ENCODE measurements at places on chromosomes 2 and 18. TPM values are rescaled to one million over a fixed set of nuclear protein-coding genes. Genes with fewer than 3 reads are reported as not detected.

DNA sequence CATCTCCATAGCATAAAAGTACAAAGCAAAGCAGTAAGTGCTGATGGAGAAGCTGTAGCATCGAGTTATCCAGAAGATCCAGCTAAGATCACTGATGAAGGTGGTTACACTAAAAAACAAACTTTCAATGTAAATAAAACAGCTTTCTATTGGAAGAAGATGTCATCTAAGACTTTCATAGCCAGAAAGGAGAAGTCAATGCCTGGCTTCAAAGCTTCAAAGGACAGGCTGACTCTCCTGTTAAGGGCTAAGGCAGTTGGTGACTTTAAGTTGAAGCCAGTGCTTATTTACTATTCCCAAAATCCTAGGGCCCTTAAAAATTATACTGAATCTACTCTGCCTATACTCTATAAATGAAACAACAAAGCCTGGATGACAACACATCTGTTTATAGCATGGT, 44.0 kb downstream of the METTL8 start:
- H3K27ac ChIP-seq = no peak overlapping the region
- peaks cover 3% of the 10 kb centered on the region for H3K36me3 ChIP-seq
- no peak for DNase-seq
- no peak overlapping the region for H3K4me3 ChIP-seq
- H3K4me1 ChIP-seq = peaks cover 9% of the 10 kb centered on the region
- H3K27me3 ChIP-seq = no peaks in the 10 kb centered on the region

- no peaks in the 10 kb centered on the region for H3K36me3 ChIP-seq
- DNase-seq = no peak
- H3K4me1 ChIP-seq = no peaks in the 10 kb centered on the region
- no peak overlapping the region for H3K27ac ChIP-seq
- no peaks in the 10 kb centered on the region for H3K27me3 ChIP-seq
These were observed 184.1 kb upstream of the KYNU start for GRCh38 chr2:142693171-142693950.

- H3K4me1 ChIP-seq = no peaks in the 10 kb centered on the region
- H3K4me3 ChIP-seq = no peak overlapping the region
- no peak overlapping the region for H3K27ac ChIP-seq
- no peak for DNase-seq
These were observed 288.9 kb upstream of the ETAA1 start for GRCh38 chr2:67108231-67108630.

- H3K36me3 ChIP-seq = no peaks in the 10 kb centered on the region
- no peak for DNase-seq
- no peak overlapping the region for H3K4me3 ChIP-seq
- peaks cover 7% of the 10 kb centered on the region for H3K4me1 ChIP-seq
These were observed 2070.4 kb upstream of the CELF4 start for GRCh38 chr18:39635966-39636365.

- DNase-seq = no peak
- H3K4me1 ChIP-seq = no peaks in the 10 kb centered on the region
- no peak overlapping the region for H3K27ac ChIP-seq
These were observed 17.7 kb downstream of the SERPINB12 start for GRCh38 chr18:63559567-63560491.

- H3K4me1 ChIP-seq = peaks cover 3% of the 10 kb centered on the region
- no peak overlapping the region for H3K4me3 ChIP-seq
- no peaks in the 10 kb centered on the region for H3K27me3 ChIP-seq
- no peak for DNase-seq
These were observed 50.0 kb upstream of the TMEM178A start for GRCh38 chr2:39615675-39616074.

The MYO5B gene
- total RNA-seq = 9.3 TPM

The COL4A3 gene
- 0.64 TPM for total RNA-seq

The NAT8 gene
- total RNA-seq = not detected

The CYS1 gene
- 0.07 TPM for total RNA-seq

Data from H9 (cell line).